Astrocyte (in vitro differentiated cells and primary cell): ENCODE measurements at places on chromosomes 6 and 20.

- DNase-seq, result peak; percentile 47
These were observed 40.6 kb downstream of the SH3BGRL2 start for GRCh38 chr6:79671600-79672266.

DNA sequence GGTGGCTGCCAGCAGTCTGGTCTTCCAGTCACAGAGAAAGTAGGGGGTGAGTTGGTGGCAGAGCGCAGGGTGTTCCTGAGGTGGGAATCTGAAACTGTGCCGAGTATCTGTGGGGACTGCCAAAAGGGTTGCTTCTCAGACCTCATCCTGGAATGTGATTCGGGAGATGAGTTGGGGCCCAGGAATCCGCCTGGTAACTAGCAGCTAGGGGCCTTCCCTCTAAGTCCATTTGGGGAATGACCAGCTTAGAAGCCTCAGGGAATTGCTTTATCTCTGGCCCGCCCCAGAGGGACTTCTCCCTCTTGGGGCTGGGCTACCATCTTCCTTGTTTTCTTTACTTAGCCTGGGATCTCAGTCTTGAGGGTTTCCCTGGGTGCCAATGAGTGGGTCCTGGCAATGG, 49.6 kb downstream of the MOCS1 start:
- DNase-seq, result peak; percentile 89

DNA sequence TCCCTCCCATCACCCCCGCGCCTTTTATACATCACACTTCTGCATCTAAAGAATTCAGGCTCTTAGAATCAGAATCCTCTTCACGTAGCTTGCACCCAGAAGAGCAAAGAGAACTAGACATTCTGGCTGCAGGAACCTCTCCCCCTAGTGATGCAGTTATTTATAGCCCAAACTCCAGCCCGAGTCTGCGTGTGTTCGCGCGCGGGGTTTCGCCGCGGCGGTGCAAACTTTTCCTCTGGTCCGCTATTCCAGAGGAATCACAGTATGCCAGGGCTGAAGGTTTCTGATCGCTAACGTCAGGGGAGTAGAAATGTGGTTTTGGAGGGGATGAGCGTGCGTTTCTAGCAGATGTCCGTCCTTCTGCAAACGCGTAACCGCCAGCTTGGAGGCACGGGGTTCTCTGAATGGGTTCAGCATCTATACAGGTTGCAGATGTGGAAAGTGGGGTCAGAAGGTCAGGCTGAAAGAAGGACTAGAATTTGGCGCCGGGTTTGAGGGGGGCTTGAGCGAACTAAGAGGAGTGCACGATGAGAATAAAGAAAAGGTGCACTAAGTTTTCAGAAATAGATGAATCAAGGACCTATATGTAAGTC, 1.8 kb downstream of the EPHA7 start:
- peak; percentile 20 for DNase-seq

DNA sequence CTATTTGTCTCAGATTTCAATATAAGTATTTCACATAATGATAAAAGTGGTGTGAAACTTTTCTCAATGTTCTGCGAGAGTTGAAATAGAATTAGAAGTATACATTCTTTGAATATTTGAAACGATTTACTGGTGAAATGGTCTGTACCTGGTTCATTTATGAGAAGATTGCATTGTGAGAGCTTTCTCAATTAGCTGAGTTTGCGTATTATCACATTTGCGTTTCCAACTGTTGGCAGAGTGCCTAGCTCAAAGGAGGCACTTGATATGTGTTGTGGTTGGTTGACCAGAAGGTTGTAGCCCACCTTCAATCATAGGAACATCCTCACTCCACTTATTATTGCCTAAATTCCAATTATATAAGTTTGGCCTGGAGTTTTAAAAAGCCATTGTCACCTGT, 58.8 kb upstream of the EXOC2 start:
- no peak for DNase-seq

DNA sequence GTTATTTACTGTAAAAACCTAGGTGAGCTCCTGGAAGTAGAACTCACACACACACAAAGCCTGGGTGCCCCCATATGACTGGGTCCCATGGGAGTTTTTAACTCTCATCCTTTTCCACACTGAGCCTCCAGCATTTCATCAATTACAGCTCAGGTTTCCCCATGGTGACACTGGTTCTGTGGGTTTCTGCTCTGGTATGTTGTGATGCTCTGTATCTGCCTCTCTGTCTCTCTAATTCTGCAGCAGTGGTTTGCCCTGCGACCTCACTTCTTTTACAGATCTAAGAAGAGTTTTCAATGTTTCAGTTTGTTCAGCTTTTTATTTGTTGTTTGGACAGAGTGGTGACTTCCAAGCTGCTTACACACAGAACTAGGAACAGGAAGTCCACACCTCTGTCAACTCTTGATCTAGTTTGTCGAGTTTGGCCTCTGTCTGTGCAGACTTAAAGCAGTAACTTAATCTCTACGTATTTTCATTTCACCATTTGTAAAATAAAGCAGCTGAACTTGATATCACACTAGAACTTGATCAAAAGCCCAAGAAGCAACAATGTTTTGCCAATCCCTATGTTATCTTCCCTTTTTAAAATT, 554.3 kb downstream of the EPHA7 start:
- no peak for DNase-seq

DNA sequence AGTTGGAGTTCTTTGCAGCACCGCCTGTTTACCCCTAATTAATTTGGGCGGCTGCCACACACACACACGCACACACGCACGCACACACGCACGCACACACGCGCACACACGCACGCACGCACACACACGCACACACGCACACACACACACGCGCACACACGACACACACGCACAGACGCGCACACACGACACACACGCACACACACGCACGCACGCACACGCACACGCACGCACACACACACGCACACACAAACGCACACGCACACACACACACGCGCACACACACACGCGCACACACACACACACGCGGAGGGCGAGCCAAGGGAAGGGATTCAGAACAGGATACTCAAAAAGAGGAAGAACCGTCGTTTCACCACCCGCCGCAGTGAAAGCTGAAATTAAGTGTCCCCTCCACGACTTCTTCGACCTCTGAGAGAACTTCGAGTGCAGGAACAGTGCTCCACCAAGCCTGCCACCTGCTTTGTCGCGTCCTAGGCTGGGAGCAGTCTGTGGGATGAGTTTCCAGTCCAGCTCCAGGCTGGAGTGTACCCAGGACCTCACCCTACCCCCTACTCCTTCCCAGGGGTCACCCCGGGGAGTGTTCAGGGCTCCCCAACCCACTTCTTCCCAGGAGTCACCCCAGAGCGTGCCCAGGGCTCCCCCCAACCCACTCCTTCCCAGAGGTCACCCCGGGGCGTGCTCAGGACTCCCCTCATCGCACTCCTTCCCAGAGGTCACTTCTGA, 1.1 kb downstream of the RNASET2 start:
- DNase-seq, result no peak

- peak; percentile 48 for DNase-seq
These were observed 72.6 kb upstream of the DUSP22 start for GRCh38 chr6:219641-220198.

DNA sequence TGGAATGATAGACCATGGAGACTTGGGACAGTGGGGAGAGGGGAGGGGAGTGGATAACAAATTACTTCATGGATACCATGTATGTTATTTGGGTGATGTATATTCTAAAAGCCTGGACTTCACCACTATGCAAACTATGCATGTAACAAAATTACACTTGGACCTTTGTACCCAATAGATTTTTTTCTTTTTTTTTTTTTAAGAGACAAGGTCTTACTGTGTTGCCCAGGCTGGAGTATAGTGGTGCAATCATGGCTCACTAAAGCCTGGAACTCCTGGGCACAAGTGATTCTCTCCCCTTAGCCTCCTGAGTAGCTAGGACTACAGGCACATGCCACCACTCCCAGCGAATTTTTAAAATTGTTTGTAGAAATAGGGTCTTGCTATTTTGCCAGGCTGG, 45.3 kb downstream of the RIPOR2 start:
- no peak for DNase-seq

GRCh38 chr20:4120921-4121321, 105.6 kb upstream of the RNF24 start:
- no peak for DNase-seq

DNA sequence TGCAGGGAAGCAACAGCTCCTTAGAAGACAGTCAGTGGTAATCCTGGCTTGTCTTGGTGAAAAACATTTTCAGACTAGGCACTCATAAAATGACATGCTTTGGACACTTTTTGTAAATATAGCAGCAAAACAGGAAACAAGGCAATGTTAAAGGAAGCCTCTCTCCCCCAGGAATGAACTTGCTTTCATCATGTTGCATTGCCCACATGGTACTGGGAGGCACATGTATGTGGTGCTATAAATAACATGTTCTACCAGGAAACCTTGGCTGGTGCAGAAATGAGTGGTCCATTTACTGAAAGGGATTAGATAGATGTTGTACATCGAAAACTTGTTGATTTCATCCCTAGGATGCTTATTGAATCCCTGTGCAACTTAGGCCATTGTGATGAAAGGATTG, 121.4 kb upstream of the RREB1 start:
- DNase-seq, result no peak

- no peak for DNase-seq
These were observed 484.0 kb downstream of the UTRN start for GRCh38 chr6:144769142-144769541.

DNA sequence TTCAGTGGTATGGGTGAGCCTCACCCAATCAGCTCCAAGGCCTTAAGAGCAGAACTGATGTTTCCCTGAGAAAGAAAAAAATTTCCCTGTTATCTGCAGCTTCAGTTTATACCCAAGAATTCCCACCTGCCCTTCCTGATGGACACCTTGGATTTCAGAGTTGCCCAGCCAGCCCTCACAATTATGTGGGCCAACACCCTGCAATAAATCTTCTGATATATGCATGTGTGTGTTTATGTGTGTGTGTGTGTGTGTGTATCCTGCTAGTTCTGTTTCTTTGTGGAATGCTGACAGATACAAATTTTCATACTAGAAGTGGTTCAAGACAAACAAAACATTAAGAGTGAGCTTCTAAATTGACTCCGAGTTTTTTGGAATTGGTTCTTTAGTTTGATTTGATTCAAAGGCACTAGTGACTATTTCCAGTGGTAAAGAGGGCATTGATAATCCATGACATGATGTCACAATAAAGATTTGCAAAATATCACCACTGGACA, 246.6 kb upstream of the BTBD3 start:
- DNase-seq, result no peak

- DNase-seq, result no peak
These were observed 7.3 kb upstream of the LBP start for GRCh38 chr20:38338849-38339520.

- no peak for DNase-seq
These were observed 70.2 kb downstream of the HS3ST5 start for GRCh38 chr6:114272582-114272981.

GRCh38 chr20:17648791-17649730, 33.0 kb downstream of the RRBP1 start:
- DNase-seq, result no peak

DNA sequence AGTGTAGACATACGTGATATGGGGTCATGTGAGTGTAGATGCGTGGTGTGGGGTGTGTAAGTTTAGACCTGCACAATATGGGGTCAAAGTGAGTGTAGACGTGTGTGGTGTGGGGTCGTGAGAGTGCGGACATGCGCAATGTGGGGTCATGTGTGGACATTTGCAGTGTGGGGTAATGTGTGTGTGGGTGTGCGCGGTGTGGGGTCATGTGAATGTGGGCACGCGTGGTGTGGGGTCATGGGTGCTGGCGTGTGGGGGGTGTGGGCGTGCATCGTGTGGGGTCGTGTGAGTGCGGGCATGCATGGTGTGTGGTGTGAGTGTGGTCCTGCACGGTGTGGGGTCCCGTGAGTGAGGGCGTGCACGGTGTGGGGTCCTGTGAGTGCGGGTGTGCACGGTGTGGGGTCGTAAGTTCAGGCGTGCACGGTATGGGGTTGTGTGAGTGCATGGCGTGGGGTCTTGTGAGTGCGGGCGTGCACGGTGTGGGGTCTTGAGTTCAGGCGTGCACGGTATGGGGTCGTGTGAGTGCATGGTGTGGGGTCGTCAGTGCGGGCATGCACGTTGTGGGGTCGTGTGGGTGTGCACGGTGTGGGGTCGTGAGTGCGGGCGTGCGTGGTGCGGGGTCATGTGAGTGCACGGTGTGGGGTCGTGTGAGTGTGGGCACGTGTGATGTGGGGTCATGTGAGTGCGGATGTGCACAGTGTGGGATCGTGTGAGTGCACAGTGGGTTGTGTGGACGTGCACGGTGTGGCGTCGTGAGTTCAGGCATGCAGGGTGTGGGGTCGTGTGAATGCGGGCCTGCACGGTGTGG, 14.3 kb downstream of the PCMTD2 start:
- DNase-seq, result no peak

GRCh38 chr6:151609146-151609902, 115.5 kb downstream of the CCDC170 start:
- peak; percentile 2 for DNase-seq

- DNase-seq, result no peak
These were observed 44.6 kb upstream of the LRFN2 start for GRCh38 chr6:40631744-40632143.

DNA sequence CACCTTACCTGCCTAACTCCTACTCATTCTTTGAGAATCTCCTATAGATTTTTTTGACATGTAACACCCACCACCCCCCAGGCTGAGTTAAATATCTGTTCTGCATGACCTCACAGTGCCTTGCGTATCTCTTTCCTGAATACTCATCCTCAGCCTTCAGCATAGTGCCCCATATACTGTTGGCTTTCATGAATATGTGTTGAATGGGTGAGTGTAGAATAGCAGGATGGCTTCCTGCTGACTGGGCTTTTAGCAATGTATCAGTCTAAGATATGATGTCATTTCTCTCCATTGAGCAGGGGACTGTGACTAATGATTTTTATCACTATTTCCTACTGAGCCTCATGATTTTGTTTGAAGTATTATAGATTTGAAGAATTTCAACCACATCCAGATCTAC, 361.6 kb upstream of the MARCKS start:
- peak; percentile 85 for DNase-seq

DNA sequence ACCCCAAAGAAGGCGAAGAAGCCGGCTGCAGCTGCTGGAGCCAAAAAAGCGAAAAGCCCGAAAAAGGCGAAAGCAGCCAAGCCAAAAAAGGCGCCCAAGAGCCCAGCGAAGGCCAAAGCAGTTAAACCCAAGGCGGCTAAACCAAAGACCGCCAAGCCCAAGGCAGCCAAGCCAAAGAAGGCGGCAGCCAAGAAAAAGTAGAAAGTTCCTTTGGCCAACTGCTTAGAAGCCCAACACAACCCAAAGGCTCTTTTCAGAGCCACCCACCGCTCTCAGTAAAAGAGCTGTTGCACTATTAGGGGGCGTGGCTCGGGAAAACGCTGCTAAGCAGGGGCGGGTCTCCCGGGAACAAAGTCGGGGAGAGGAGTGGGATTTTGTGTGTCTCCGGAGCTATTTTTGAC, 69.6 kb downstream of the HFE start:
- DNase-seq, result peak; percentile 41
